Activated naive CD8-positive, alpha-beta T cell treated with anti-CD3 and anti-CD28 coated beads for 36 hours (primary cell): ENCODE measurements at places on chromosomes 1 and 21. TPM values are rescaled to one million over a fixed set of nuclear protein-coding genes. Genes with fewer than 3 reads are reported as not detected.

Gene TLCD4
- total RNA-seq, result 0.45 TPM

Gene FMO5
- 0.22 TPM for total RNA-seq

Gene CLDN8
- not detected for total RNA-seq

Gene SPRR5
- total RNA-seq, result not detected

Gene PCP4
- total RNA-seq, result not detected

Gene B3GALT2
- not detected for total RNA-seq

Gene RGS18
- total RNA-seq, result not detected

Gene ESRRG
- total RNA-seq, result not detected

Gene DSTYK
- total RNA-seq, result 14.0 TPM

Gene TCHH
- 0.12 TPM for total RNA-seq

Gene AADACL3
- total RNA-seq, result not detected

Gene TATDN3
- total RNA-seq, result 18.9 TPM

DNA sequence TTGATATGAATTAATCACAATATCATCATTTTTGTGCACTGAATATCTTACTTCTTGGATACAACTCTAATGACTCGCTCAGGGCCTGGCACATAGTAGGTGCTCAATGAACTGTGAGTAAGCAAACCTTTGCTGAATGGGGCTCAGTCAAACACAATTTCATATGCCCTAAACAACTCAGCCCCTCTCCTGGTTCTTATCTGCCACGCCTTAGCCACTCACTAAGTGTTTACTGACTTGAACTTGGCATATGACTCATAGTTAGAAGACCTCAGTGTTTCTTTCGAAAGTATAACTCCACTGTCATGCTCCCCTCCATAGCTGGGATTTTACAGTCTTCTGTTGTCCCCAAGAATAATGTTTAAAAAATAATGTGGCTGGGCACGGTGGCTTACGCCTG is 4.8 kb upstream of the IFNLR1 start:
- peak; percentile 51 for DNase-seq

DNA sequence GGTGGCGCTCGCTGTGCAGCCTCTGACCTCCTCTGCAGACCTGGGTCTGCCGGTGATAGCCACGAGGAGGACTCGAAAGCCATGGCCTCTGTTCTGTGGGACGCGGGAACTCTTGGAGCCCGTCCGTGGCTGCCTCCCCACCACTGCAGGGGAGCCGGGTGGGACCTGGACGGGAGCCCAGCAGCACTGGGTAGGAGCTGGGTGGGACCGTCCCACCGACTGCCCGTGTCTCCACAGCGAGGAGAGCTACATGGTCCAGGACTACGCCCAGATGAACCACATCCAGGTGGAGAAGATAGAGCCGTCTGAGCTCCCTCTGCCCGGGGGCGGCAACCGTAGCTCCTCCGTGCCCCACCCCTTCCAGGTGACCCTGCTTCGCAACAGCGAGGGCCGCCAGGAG is 23.7 kb downstream of the ARHGEF16 start:
- DNase-seq, result no peak

GRCh38 chr1:100455478-100456072 is 82.4 kb upstream of the GPR88 start:
- no peak for DNase-seq

DNA sequence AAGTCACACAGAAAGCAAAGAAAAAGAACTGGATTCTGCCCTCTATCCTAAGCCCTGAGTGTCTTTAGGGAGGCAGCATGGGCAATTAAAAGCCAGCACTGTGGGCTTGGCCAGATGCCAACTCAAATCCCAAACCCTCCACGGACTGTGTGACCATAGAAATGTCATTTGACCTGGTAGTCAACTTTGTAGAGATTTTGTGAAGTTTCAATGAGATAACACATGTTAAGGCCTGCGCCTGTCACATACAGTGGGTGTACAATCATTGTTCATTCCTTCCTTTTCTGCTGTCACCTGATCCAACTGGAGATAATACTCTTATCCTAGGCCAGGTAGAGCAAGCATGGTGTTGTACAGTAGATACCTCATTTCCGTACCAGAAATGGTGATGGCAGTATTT is 54.2 kb downstream of the TMEM53 start:
- no peak for DNase-seq

DNA sequence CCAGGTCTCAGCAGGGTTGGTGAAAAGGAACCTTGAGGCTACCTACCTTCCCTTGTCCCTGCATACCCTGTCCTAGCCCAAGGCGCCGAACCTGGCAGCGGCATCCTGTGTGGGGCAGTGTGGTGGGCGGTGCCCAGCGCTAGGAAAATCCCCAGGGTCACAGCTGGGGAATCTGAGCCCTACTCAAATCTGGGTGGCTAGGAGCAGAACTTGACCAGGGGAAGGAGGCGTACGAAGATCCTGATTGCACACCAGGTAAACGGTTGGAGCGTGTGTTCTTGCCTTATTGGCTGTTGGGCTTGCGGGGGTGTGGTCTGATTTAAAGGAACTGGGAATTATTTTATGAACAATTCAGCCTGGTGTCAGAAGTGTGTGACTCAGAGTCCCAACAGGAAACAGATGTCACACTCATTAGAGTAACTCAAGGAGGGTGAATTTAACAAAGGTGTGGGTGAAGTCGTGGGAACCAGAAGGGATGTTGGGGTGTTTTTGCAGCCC is 118.6 kb downstream of the LRIG2 start:
- no peak for DNase-seq

DNA sequence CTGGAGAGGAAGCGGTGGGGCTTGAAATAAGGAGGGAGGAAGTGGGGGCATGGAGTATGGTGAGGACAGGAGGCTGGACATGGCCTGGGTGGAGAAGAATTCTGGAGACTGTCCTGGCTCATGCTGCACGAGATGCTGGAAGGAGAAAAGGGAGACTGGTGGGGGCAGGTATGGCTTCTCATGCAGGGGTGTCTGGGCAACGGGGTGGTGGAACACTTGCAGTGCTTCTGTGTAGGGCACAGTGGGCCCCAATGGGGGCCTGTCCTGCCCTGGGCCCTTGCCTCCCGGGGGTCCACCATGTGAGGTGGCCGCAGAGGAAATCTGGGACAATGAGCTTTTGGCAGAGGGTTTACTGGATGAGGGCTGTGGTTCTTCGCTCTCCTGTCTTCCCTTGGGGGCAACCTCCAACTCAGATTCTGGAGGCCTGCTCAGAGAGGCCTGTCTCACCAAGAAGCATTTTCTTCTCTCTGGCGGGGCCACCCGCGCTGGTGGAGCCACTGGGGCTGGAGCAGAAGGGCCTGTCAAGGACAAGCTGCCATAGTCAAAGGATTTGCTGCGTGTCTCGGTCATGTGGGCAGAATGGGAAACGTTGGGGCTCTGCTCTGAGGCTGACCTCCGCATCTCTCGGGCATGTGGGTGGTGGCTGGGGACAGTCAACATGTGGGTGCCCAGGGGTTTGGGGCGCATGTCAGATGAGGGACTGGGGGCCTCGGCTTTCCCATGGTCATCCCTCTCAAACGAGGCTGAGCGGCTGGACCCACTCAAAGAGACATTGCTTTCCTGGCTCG is 96.9 kb upstream of the EDN2 start:
- DNase-seq, result no peak

DNA sequence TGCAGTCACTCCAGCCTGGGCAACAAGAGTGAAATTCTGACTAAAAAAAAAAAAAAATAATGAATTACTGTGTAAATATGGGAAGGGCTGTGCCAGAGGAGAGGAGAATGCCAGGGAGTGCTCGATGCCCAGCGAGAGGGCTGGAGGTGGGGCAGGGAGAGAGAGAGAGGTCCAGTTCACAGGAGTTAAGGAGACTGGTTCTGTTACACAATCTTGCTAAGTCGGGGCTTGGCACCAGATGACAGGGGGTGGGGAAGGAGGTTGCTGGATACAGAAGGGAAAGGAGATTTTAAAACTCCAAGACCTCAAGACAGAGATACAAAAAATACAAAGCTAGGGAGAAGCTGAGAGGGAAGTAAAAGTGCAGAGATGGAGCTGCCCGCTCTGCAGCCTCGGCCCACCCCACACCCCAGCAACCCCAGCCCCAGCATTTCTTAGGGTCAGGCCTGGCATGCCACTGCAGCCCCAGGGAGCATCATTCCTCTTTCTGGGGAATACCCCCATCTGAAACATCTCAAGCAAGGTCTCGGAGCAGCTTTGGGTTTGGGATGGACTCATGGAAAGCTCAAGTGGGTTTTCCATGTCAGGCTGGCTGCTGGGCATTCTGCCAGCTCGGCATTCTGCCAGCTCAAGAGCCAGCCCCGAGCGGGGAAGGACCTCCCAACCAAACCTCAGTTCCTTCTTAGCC is 991 bp downstream of the SELENBP1 start:
- no peak for DNase-seq

- DNase-seq, result no peak
Observed at GRCh38 chr1:37255868-37256267, 218.5 kb upstream of the ZC3H12A start.

GRCh38 chr1:12424087-12424529 is 193.9 kb downstream of the DHRS3 start:
- DNase-seq, result no peak

DNA sequence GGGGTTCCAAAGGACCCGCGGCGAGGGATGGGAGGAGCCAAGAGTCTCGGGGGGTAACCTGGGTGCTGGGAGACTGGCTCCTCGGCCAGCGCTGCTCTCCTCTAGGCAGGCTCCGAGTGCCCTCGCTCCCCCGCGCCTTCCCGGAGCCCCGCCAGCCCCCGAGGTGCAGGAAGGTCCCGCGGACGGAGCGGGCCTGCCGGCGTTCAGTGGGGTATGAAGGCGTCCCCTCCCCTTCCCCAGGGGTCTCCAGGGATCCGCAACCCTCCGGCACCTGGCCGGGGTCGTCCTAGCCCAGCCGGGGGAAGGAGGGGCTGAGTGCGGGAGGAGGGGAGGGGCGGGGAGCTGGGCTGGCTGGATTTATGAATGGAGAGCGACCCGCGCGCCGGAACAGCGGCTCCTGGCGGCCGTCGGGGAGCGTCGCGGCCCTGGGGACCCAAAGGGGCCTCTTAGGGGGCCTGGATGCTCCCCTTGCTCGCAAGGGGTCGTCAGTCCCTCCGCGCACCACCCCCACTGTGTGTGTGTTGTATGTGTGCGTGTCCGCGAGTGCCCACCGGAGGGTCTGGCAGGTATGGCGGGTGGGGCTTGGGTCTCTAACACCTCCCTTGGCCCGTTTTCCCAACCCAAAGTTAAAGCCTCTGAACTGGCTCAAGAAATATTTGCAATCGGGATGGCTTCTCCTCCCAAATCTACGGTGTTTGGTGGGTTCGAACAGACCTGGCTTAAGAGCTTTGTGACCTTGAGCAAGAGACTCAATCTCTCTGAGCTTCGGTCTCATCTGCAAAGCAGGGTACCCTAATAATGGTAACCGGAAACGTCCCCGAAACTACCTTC is 642 bp downstream of the HCRTR1 start:
- peak; percentile 56 for DNase-seq

GRCh38 chr1:233316473-233316872 is 11.1 kb upstream of the MAP3K21 start:
- no peak for DNase-seq

- no peak for DNase-seq
Observed at GRCh38 chr1:50422946-50423669, at the start of gene DMRTA2. Gene DMRTA2, minus strand, starts transcription at chr1:50423443. Its CDS starts 1,907 bp downstream, at chr1:50421536.

- DNase-seq, result no peak
Observed at GRCh38 chr1:171019971-171020370, 70.7 kb upstream of the FMO3 start.

- DNase-seq, result no peak
Observed at GRCh38 chr1:69510026-69510425, 57.7 kb upstream of the LRRC7 start.

GRCh38 chr1:103177108-103177775 is 68.9 kb upstream of the COL11A1 start:
- no peak for DNase-seq

DNA sequence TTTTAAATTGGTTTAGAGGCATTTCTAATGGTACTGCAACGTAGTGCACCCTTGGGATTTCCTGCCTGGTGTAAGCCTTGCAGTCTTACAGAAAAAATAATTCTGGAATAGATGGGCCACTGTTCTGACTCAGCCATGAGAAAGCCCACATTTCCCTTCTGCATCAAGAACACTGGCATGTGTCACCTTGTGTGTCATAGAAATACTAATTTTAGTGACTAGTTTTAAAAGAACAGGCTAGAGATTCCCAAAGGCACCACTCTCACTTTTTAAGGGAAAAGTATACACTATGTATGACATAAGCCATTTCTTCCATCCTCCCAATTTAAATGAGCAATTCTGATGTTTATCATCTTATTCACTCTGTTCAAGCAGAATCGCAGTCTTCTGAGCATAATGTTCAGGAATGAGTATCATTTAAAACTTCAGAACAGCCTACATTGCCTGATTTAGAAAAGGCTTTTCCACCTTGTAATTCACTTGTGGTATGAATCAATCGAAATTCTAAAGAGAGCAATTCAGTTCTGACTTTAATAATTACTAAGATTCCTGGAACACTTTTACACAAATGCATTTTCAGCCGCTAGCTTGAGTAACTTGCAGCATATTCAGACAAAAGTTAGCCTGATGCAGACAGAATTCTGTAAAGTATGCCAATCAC is 18.8 kb downstream of the RGS13 start:
- no peak for DNase-seq

GRCh38 chr1:203528976-203529835 is 35.3 kb downstream of the OPTC start:
- no peak for DNase-seq

DNA sequence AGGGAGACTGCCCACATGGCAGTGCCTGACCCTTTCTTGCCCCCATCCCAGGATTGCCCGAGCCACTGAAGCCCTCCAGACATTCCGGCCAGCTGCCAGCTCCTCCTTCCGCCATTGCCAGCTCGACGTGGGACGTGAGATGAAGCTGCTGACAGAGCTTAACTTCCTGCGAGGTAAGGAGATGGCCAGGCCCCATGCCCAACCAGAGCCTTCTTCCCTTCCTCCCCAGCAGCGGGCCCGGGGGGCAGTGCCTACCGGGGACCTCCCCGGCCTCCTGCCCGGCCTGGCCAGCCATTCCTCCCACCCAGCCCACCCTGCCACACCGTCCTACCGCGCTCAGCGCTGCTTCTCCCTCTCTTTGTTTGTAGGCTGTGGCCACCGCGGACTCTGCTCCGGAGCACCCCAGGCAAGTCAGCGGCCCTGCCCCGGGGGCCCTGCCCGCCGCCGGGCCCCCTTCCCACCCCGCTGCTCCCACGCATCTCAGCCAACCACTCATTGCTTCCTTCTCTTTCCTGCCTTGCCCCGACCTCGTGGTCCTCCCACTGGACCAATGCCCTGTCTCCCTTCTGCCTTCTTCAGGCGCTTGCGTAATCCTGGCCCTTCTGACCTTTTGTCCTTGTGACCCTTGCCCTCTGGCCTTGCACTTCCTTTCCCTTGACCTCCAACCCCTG is 4.9 kb downstream of the TRIM46 start:
- no peak for DNase-seq

- DNase-seq, result no peak
Observed at GRCh38 chr1:162823771-162824525, 33.4 kb downstream of the HSD17B7 start.

- DNase-seq, result no peak
Observed at GRCh38 chr1:179021873-179022272, 3.8 kb upstream of the FAM20B start.

GRCh38 chr1:21781815-21782348 is 1.1 kb downstream of the USP48 start:
- DNase-seq, result no peak

- no peak for DNase-seq
Observed at GRCh38 chr1:193070386-193070753, 11.0 kb downstream of the RO60 start.

- DNase-seq, result no peak
Observed at GRCh38 chr1:183302452-183303322, 115.5 kb downstream of the NMNAT2 start.

GRCh38 chr1:25017436-25018109 is 87.5 kb upstream of the RUNX3 start:
- DNase-seq, result no peak

- no peak for DNase-seq
Observed at GRCh38 chr1:175200678-175201521, 8.3 kb upstream of the KIAA0040 start.
